ENCODE measurements at places on chromosomes 16 and 17. TPM values are rescaled to one million over a fixed set of nuclear protein-coding genes. Genes with fewer than 3 reads are reported as not detected.

- DNase-seq: peak; percentile 78
Observed at GRCh38 chr17:7589204-7589868, 558 bp downstream of the SOX15 start.

DNA sequence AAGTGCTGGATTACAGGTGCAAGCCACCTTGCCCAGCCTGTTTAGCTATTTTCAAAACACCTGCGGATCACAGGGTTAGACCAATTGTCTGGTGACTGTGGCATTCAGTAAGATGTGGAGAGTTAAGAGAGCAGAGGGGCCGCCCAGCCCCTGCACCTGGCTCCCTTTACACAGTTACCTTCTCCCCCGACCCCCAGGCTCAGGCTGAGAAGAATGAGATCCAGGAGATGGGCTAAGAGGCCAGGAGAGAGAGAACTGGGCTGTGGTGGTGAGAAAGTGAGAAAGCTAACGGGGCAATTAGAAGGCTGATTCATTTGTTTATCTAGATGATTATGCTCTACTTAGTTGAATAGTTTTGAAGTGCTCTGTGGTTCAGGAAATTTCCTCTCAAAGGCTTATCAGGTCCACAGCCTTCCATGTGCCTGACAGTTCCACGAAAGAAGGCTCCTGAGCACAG, 67.8 kb upstream of the AXIN2 start:
- no peak for DNase-seq

GRCh38 chr17:11493936-11494335, 104.3 kb upstream of the DNAH9 start:
- no peak for DNase-seq

DNA sequence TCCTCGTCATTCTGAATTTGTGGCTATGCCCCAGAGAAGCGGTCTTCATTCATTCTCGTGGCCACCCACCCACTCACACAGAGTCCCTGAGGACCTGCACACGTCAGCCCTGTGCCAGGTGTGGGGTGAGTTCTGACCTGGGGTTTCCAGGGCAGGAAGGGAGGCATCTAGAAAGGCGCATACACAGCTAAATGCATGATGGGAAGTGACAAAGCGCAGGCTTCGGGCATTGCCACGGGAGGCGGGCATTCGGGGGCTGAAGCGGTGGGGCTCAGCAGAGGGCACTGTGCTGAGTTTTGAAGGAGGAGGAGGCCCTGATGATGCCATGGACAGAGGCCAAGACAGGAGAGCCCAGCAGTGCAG, 10.9 kb downstream of the UBALD2 start:
- no peak for DNase-seq

DNA sequence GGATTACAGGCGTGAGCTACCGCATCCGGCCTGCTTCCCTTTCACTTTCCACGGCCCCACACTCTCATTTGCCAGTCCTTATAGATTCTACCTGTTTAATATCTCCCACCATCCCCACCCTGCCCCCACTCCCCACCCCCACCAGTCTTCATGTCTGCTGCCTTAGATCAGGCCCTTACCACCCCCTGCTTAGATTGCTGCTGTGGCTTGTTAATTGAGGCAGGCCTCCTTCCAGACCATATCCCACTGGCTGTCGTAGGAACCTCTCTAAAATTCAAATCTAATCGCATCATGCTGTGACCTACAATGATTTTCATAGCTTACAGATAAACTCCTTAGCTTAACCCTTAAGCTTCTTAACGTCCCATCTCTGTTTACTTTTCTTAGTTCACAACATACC, 4.9 kb downstream of the IQCK start:
- DNase-seq: no peak

DNA sequence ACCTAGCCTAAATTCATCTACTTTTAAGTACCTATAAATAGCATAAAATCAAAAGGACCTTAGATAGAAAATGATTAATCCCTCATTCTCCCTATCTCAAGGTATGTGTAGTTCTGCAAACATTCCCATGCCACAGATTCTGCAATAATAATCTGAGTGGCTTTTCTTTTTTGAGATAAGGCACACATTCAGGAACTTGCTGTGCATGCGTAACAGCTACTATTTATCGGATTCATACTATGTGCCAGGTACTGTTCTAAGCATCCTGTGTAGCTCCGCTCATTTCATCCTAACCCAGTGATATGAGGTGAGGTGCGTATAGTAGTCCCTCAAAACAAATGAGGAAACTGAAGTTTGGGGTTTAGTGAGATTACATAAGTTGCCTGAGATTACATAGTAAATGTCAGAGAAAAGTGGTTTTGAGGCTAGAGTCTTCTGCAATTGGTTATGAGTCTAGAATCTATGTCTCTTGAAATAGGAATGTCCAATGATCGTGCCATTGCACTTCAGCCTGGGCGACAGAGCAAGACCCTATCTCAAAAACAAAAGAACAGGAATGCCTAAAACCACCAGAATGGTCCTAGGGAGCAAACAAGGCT, 2.0 kb upstream of the ZNF263 start:
- DNase-seq: no peak

The KREMEN2 gene
- not detected for total RNA-seq

All from CD8-positive, alpha-beta T cell (primary cell).